ENCODE measurements at places on chromosomes 16 and 17.

DNA sequence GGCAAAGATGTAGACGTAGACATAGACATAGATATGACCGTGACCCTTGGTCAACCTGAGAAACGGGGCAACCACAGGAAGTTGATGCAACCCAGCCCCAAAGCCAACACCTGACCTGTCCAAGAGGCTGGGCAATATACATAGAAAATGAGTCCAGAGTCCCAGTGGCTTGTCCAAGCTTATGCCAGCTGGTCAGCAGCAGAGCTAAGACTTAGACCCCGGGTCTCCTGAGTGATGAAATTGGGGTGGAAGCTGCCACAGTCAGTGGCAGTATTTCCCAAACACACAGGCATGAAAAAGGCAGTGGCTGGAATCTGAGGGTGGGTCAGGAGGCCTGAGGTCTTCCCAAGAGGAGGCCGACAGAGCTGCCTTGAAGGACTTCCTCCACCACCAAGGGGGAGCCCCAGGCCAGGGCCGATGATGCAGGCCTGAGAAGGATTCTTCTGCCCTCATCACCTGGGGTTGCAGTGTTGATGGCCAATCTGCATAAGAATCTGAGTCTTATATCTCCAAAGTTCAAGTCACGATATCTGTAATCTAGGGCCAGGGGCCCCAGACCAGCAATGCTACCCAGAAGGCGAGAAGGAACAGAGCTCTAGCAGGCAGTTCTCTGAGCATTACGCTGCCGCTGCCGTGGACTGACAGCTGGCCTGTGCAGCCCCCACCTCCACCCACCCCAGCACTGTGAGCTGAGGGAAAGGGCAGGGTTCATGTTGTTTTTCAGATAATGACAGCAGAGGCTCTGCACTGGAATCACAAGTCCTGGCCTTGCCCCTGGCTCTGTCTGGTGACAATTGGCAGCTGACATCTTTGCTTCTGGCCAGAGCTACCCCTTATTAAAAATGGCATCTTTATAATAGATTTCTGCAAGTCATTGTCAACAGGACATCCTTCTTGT lies 72.7 kb downstream of the GNAO1 start:
- DNase-seq = no peak

GRCh38 chr16:3830625-3831254 lies 49.8 kb downstream of the CREBBP start:
- DNase-seq = no peak

GRCh38 chr16:11047057-11047456 lies 102.7 kb downstream of the CLEC16A start:
- DNase-seq = no peak

GRCh38 chr16:51407199-51407598 lies 256.1 kb upstream of the SALL1 start:
- no peak for DNase-seq

GRCh38 chr16:12998361-12999085 lies 97.1 kb downstream of the SHISA9 start:
- DNase-seq = no peak

All from stimulated activated CD4-positive, alpha-beta T cell treated with anti-CD3 and anti-CD28 coated beads, Interleukin-1b, Interleukin-23, amount 100 ng/mL, for 1 hour (primary cell).